Activated naive CD4-positive, alpha-beta T cell treated with Interleukin-2 at 50 U/mL for 16 hours (primary cell): ENCODE measurements at places on chromosomes 7 and 10.
A peak's percentile ranks its signal among the peaks of the same experiment; 100 is the strongest.

- DNase-seq = no peak
Observed at GRCh38 chr7:2771274-2771731, 72.8 kb downstream of the GNA12 start.

- no peak for DNase-seq
Observed at GRCh38 chr10:133536198-133536597, 9.0 kb downstream of the CYP2E1 start.

GRCh38 chr7:76509931-76510877 is at the start of gene UPK3B:
Gene UPK3B, plus strand, starts transcription at chr7:76510552. Its CDS starts 101 bp downstream, at chr7:76510653.
- DNase-seq = no peak

- peak; percentile 32 for DNase-seq
Observed at GRCh38 chr10:100186253-100187212, 704 bp upstream of the ERLIN1 start.

DNA sequence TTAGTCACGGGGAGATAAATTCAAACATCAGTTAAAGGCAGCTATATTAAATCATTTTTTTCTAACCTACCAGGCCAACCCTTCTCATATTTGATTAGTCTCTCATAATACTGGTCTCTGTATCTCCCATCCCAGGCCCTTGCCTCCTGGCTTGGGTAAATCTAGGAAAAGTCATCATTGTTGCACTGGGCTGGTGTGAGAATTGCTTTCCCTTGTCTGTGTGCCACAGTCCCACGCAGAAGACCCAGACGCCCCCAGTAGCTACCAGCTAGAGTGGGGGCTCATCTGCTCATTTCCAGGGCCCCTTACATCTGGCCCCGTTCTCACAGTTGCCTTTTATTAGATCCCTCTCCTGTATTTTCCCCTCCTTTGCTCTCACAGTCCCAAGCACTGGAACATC is 67.6 kb upstream of the VIPR2 start:
- DNase-seq = no peak

DNA sequence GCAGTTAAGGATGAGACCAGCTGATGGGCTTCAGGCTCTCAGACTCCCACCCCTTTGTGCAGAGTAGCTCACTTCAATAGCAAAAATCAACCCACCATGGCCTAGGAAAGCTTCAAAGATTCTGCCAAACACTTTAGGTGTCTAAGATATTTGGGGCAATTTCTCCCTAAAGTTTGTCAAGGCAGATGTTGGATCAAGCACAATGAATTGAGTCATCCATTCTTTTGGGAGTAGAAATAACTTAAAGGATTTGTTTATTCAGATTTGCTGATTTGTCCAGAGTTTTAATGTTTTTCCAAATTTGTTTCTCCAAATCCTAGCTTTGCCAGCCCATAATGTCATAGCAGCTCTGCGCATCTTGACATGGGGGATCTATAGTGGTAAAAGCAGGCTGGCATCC is 855.1 kb downstream of the LRMDA start:
- DNase-seq = no peak

DNA sequence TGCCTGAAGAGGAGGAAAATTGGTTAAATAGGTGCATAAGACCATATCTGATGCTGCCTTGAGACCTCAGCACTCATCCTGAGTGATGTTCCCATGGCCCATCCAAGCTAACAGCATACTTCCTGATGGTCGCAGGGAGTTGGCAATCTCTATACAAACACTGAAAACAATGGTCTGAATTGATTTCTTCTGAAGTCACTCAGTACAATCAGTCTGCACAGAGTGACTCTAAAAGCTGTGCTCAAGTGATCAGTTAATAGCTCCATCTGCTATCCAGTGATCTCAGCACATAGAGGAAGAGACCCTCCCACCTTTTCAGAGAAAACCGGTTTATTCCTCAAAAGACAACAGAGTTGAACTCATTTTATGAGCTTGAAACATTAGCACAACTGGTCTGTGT is 3.9 kb downstream of the PPP1R17 start:
- DNase-seq = no peak
